ENCODE measurements at places on chromosomes 4 and X. TPM values are rescaled to one million over a fixed set of nuclear protein-coding genes. Genes with fewer than 3 reads are reported as not detected.
A peak's percentile ranks its signal among the peaks of the same experiment; 100 is the strongest.

- peaks cover 3% of the 10 kb centered on the region for H3K4me1 ChIP-seq
- no peak for DNase-seq
- no peaks in the 10 kb centered on the region for H3K36me3 ChIP-seq
- no peak overlapping the region for H3K27ac ChIP-seq
- no peak overlapping the region for H3K4me3 ChIP-seq
These were observed 44.2 kb upstream of the RASSF6 start for GRCh38 chr4:73664470-73664869.

Gene CLCN5
- 7.8 TPM for total RNA-seq

GRCh38 chrX:38664285-38664684 is 102.9 kb downstream of the TSPAN7 start:
- no peak for DNase-seq
- H3K4me3 ChIP-seq = no peak overlapping the region
- H3K36me3 ChIP-seq = no peaks in the 10 kb centered on the region
- H3K27me3 ChIP-seq = no peaks in the 10 kb centered on the region
- no peaks in the 10 kb centered on the region for H3K4me1 ChIP-seq

- peaks cover 14% of the 10 kb centered on the region for H3K4me1 ChIP-seq
- no peaks in the 10 kb centered on the region for H3K27me3 ChIP-seq
- H3K27ac ChIP-seq = peak overlapping the region; percentile 75
- no peaks in the 10 kb centered on the region for H3K36me3 ChIP-seq
These were observed 155.8 kb downstream of the PPP3CA start for GRCh38 chr4:101191302-101192098.

Gene HNRNPD
- 158 TPM for total RNA-seq
